Activated T-cell treated with anti-CD3 and anti-CD28 coated beads, Interleukin-2, amount 50 U/mL, for 4 hours (primary cell): ENCODE measurements at places on chromosomes 3 and 15. TPM values are rescaled to one million over a fixed set of nuclear protein-coding genes. Genes with fewer than 3 reads are reported as not detected.

GRCh38 chr3:178295292-178295912 is 240.8 kb upstream of the KCNMB2 start:
- DNase-seq: no peak

GRCh38 chr15:89469426-89470096 is 26.8 kb downstream of the RHCG start:
- no peak for DNase-seq

- DNase-seq: no peak
Observed at GRCh38 chr15:59245559-59245958, 38.9 kb downstream of the LDHAL6B start.

DNA sequence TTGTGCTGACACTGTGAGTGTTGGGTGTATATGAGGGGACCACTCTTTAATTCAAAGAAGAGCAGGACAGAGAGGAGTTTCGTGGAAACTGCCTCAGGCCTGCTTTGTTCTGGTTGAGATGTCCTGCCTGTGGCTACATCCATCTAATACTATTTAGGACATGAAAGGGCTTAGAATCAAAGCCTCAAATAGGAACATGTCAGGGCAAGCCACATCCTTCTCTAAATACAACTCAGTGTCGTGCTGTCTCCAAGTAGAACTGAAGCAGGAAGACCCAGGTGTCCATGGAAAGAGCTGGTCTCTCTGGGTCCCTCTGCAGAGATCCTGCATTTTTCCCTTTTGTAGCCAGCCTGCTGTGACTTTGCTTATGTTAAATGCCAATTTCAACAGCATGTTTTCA is 156.2 kb upstream of the UMPS start:
- DNase-seq: no peak

- no peak for DNase-seq
Observed at GRCh38 chr3:166889241-166889640, 490.9 kb downstream of the ZBBX start.

DNA sequence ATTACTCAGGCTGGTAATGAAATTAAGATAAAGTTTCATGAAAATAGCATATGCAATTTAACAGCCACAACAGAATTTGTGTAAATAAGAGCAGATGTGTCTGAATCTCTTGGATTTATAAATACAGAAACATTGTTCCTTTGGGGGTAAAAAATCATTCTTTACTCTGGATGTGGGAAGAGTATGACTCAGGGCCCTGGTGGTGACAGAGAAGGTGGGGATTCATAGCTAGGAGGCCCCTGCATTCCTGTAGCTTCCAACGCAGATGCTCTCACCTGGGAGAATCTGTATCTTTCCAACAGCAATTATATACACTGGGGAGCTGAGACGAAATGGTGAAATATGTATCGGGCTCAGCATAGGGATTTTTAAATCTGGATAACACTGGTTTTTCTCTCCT is 167.6 kb upstream of the CADPS start:
- DNase-seq: no peak

- no peak for DNase-seq
Observed at GRCh38 chr3:107899990-107900651, 190.7 kb downstream of the CD47 start.

- DNase-seq: no peak
Observed at GRCh38 chr3:10554746-10555145, 49.4 kb upstream of the ATP2B2 start.

GRCh38 chr3:151568184-151568583 is 107.3 kb upstream of the IGSF10 start:
- no peak for DNase-seq

- DNase-seq: no peak
Observed at GRCh38 chr3:32568953-32569352, 1.7 kb downstream of the DYNC1LI1 start.

- DNase-seq: no peak
Observed at GRCh38 chr3:99246010-99246654, 344.6 kb upstream of the DCBLD2 start.

GRCh38 chr3:71528816-71529215 is 54.7 kb downstream of the FOXP1 start:
- no peak for DNase-seq

GRCh38 chr3:171116824-171117395 is 90.4 kb upstream of the SLC2A2 start:
- DNase-seq: no peak

Gene ITPKA
- total RNA-seq: 0.20 TPM

Gene GUCA1C
- not detected for total RNA-seq
